ENCODE measurements at places on chromosomes 6 and 20.

DNA sequence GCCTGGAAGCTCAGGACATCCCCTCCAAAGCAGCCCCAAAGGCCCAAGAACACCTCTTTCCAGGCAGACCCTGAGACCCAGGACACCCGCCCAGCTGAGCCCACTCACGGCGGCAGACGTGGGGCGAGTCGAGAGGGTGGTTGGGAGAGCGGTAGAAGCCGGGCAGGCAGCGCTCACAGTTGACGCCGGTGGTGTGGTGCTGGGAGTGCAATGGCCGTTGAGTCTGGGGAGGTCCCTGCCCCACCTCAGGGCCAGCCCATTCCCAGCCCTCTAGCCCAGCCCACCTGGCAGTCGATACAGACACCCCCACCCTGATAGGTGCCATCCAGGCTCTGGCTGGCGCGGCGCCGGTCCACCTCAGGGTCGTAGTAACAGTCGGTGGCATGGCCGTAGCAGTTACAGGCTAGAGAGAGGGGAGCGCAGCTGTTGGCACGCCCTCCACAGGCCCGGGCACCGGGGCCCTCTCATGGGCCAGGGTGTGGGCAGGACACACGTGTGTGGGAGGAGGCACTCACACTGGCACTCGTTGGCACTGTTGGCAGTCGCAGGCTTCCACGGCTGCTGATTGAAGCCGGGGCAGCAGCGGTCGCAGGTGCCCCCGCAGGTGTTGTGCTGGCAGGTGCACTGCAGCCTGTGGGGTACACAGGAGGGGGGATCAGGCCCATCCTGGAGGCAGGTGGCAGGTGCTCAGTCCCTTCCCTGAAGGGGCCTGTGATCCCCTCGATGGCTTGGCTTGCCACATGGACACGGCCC, 20.5 kb downstream of the LAMA5 start:
- DNase-seq, result no peak

DNA sequence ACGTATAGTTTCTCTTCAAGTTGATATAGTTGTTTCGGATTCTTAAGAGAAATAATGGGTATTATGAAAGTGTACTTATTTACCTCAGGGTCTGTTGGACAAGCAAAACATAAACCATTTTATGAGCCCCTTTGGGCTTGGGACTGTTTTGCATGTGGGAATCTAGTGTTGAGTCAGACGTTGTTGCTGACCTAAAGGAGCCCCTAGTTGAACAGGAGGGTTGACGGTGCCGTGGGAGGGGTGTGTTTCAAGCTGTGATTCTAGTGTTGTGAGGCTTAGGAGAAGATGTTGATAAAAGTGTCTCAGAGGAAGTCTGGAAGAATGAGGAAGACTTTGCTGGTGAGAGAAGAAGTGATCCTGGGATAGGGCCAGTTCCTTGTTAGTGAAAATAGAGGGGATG, 140.0 kb downstream of the ARID1B start:
- DNase-seq, result no peak

GRCh38 chr6:166866839-166867637, 89.3 kb downstream of the RNASET2 start:
- no peak for DNase-seq

- DNase-seq, result no peak
These were observed 5.1 kb downstream of the SOX12 start for GRCh38 chr20:330233-331149.

DNA sequence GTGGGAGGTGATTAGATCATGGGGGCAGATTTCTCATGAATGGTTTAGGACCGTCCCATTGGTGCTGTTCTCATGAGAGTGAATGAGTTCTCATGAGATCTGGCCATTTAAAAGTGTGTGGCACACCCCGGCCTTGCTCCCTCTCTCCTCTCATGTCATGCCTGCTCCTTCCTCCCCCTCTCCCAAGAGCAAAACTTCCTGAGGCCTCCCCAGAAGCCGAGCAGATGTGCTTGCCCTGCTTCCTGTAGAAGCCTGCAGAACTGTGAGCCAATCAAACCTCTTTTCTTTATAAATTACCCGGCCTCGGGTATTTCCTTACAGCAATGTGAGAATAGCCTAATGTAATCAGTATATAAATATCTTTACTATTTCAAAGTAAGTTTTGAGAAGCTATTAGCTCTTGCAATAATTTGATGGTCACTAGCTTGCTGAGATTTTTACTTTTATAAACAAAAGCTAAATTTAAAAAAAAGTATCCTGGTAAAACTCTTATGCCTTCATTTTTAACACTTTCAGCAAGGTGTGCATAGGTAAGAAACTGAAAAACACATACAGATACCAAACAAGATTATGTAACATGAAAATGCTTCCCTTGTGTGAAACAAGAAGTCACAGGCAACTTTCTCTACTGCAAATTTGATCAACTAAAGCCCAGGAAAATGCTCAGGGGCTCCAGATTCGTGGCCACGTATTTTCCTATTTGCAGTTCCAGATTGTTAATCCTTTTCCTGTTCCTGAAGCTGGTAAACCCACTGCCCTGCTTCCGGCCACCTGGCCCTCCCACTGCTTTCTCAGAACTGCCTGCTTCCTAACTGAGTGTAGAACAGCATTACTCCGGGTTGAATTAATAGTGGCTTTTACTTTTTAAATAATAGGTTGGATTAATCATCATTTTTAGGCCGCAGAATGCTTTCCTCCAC, 395.1 kb upstream of the CNR1 start:
- DNase-seq, result no peak

- DNase-seq, result no peak
These were observed 53.4 kb upstream of the RNF24 start for GRCh38 chr20:4068708-4069107.

- no peak for DNase-seq
These were observed 125.9 kb downstream of the OGFRL1 start for GRCh38 chr6:71414486-71414885.

- no peak for DNase-seq
These were observed 231.1 kb upstream of the ZNF217 start for GRCh38 chr20:53824779-53825178.

- DNase-seq, result no peak
These were observed 22.7 kb downstream of the UTRN start for GRCh38 chr6:144307880-144308279.

- DNase-seq, result no peak
These were observed 135.3 kb upstream of the CENPW start for GRCh38 chr6:126204598-126204997.

- no peak for DNase-seq
These were observed 328.5 kb downstream of the SOX4 start for GRCh38 chr6:21922086-21922485.

GRCh38 chr6:104162036-104162669, 697.6 kb downstream of the HACE1 start:
- no peak for DNase-seq

DNA sequence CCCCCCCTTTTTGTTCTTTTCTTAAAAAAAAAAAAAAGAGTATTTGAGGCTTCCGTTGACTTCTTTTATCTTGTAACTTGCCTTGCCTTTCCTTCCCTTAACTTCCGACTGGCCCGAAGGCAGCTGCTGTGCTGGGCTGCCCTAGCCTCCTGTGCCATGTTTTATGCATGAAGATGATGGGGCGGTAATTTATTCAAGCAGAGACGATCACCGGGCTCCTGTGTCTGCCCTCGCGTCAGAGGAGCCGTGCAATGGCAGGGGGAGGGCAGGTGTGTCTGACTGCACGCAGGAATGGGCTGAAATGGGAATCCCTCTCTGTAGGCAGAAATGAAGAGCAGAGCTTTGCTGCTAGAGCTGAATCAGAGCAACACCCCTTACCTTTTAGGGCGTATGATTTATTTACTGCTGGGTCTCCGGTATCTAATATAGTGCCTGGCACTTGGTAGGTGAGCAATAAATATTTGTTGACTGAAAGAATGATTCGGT, 106.3 kb upstream of the RIPOR2 start:
- DNase-seq, result peak; percentile 56

DNA sequence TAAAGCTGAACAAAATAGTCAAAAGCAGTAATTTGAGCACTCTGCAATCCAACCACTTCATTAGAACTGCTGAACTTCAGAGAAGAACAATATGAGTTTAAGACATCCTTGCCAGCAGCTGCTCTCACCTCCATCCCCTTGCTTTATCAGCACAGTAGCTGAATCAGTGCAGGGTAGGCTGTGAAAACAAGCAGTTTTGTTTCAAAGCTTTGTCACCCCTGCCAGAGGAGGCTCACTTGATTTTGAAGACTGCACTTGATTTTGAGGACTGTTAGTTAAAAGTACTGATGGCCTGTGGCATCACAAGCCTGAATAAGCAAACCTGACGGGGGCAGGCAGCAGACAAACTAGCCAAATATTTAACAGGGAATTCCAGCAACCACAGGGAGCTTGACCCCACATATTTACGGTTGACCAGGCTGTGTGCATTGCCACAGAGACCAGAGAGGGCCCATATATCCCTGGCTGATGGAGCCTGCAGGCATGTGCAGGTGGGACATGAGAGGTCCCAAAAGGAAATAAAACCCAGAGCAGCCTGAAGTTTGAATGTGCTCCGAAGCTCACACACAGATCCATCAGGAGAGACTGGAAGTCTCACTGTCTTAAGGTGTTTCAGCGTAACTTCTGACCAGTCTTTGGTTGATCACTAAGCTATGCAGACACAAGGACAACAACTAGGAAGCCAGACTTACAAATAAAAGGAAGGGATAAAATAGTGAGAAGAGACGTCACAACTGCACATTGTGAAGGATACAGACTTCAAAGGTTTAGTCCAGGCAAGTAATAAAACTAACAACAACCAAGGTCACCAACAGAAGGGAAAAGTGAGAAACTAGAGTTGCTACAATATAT, 97.4 kb downstream of the PDSS2 start:
- DNase-seq, result no peak

DNA sequence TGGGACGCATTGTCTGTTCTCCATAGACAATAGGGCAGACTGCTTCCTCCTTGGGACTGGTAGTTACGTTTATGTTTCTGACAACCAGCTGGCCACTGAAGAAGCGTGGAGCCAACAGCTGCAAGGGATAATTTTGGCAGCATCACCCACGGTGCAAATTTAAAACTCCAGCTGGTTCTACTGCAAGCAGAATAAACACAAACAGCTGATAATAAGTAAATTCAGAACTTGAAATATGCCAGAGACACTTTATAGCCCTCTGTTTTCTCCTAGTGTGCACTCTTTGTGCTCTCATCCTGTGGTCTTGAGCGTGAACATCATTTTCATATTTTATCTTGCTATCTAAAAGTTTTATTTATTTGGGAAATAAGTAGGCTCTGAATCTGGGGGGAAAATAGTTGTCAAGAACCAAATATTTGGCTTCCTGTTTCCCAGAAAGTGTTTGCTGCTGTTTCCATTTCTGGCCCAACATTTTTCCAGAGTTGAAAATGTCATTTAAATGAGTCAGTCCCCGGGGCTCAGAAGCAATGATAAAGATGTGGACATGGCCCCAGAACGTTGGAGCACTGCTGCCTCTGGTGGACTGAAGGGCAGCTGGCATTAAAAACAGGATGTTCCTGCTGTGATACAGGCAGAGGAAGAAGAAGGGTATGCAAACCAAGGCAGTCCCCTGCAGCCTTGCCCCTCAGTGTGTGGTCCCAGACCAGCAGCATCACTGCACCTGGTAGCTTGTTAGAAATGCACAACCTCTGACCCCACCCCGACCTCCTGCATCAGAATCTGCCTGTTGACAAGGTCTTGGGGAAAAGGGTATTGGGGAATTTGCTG, 12.5 kb upstream of the THBD start:
- DNase-seq, result no peak

DNA sequence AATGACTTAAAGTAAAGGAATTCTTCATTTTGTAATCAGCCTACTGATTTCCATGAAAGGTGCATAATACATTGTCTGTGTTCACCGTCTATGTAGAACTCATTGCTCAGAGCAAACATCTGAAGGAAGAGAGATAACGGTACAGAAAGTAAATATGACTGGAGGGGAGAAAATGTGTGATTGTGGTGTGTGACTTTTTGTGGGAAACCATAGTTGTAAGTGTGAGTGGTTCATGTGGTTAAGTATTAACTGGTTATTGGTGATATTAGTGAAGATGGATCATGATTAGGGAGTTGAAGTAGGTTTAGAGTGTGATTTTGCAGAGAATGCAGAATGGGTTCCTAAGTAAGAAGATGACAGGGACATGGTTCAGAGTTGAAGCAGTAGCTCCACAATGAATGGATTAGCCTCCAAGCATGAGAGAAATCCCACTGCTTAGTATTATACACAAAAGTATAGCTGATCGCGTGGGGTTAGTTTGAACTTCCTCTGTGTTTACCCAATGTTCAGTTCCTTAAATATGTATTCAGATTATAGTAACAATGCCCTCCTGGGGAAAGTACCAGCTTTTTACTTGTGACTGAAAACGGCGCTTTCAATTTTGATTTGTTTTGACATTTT, 368.9 kb downstream of the UTRN start:
- no peak for DNase-seq

GRCh38 chr6:136014454-136015437, 163.2 kb downstream of the PDE7B start:
- DNase-seq, result no peak

DNA sequence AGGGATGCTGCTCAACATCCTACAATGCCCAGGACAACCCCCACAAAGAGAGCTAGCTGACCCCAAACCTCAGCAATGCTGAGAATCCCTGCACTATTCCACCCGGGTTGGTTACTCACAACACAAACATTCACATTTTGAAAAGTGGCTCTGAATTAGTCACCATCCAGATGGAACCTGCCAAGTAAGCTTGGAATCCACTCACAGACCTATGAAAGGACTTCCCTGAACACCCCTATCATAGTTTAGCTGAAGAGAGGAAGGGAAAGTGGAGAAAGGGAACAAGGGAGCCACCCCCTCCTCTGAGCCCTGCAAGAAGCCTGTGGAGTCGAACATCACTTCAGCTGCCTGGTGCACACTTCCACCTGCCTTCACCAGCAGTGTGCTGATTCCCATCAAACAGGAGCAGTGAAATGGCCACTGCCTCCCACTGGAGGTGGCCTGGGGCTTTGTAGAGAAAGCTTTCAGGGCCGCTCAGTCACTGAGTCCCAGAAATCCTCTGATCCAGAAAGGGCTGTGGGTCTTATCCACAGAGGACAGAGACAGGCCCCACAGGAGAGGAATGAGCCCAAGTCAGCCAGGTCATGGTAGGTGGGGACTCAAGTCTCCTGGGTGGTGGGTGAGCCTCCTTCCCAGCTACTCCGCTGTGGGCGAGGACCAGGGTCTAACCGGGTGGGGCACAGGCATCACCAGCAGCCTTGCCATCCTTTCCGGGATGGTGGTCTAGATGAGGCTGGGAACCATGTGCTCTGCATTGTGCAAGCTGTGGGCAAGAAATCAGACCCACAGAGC, 203.7 kb downstream of the SYNDIG1 start:
- no peak for DNase-seq
